ENCODE measurements at places on chromosomes 1 and 21.
A peak's percentile ranks its signal among the peaks of the same experiment; 100 is the strongest.

DNA sequence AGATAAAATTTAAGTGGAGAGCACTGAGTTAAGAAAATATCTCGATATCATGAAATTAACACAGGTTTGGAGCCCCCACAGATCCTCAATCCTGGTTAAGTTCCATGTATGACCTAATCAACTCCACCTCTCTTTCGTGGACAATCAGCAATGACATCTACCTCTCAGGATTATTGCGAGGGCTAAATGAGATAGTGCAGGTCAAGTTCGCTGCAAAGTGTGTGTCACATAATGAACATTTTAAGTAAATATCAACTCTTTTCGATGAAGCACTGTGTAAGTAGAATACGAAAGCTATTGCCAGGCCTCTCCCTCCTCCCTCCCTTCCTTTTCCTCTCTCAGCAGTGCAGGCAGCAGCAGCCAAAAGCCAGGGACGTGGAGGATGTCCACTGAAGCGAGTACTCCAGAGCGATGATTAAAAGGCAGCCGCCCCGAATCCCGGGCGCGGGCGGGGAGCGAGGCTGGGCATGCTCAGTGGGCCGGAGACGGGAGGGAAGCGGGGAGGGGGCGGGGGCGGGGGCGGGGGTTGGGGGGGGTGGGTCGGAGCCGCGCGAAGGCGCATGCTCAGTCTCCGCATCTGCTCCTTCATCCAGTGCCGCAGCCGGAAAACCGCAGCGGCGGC lies at the start of gene CAMSAP2:
Gene CAMSAP2, plus strand, starts transcription at position 567 of the 622 bp plus-strand sequence. CDS start 935 bp downstream, outside the sequence.
- DNase-seq = peak; percentile 68

DNA sequence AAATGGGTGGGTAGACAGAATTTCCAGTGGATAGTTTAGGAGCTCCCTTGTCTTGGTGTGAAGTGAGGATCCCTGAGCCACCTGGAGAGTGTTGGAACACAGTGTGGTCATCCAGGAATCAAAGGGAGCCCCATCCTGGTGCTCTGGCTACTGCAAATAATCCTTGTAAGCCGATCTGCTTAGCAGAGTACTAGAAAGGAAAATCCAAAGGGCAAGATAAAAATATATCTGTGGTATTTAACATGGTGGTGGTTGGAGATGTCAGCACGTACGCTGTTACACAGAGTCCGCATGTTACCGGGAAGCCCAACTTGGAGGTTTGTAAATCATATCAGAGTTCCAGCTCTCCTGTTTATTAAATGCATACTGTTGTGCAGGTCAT lies 39.0 kb downstream of the VANGL1 start:
- DNase-seq = no peak

GRCh38 chr1:185666582-185666981 lies 67.6 kb upstream of the HMCN1 start:
- no peak for DNase-seq

- no peak for DNase-seq
Measured at GRCh38 chr1:214209260-214209808, 71.6 kb upstream of the SMYD2 start.

DNA sequence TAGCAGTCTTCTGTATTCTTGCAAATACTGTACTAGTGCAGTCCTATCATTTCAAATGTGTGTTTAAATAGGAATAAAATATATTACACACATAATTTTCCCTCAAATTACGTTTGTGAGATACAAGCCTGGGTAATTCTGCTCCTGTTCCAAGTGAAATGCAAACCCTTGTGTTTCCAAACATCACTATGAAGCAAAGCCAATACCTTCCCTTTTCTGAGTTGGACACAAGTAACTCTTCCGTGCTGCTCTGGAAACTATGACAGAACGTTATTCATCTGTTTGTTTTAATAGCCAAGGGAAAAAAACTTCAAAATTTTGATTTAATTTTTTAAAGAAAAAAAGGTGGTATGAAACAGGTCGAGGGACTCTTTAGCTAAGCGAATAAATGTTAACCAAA lies 73.7 kb upstream of the UBE2U start:
- DNase-seq = no peak

- DNase-seq = no peak
Measured at GRCh38 chr1:8409106-8409505, 91.2 kb downstream of the SLC45A1 start.

DNA sequence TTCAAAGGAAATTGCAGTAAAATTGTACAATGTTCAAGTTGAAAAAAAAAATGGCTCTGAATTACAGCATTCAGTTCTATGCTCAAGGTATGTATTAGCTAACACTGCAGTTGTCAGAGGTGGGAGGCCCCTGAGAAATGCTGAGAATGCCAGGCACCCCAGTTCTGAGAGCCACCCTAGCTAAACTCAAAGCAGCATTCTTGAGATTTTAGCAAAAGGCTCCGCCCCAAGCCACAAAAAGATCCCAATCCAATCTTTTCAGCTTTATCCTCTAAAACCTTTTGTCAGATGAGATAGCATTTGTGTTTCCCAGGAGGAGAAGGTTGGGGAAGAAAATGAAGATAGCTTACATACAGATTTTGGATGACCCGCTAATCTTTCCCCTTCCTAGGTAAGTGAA lies 68.8 kb downstream of the SMYD2 start:
- no peak for DNase-seq

DNA sequence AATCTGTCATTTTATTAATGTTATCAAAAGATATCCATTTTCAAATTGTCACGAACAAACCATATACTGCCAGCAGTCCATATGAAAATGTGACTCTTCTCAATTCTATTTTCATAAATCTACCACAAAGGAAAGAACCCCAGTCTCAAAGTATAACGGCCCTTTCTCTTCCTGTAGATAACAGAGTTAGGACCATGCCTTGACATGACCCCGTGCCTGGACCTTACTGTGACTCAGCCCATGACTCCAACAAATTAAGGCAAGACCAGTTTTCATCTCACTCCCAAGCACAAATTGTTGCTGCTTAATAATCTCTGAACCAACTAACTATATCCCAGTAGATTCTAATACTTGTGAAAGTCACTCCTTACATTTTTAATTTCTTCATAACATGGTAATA lies 124.4 kb upstream of the NFIA start:
- DNase-seq = no peak

DNA sequence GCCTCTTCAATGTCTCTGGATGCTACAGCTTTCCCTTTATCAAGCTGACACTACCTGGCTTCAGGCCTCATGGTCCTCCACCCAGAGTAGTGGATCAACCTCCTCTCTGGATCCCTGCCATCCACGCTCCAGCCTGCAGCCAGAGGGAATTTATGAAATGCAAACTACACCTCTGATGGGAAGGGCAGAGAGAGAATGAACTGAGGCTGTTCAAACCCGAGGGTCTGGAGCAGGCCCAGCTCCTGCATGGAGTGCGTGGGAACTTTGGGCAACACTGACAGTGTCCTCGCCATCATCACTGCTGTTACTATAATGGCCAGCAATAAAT lies 157.8 kb downstream of the TRABD2B start:
- DNase-seq = no peak

DNA sequence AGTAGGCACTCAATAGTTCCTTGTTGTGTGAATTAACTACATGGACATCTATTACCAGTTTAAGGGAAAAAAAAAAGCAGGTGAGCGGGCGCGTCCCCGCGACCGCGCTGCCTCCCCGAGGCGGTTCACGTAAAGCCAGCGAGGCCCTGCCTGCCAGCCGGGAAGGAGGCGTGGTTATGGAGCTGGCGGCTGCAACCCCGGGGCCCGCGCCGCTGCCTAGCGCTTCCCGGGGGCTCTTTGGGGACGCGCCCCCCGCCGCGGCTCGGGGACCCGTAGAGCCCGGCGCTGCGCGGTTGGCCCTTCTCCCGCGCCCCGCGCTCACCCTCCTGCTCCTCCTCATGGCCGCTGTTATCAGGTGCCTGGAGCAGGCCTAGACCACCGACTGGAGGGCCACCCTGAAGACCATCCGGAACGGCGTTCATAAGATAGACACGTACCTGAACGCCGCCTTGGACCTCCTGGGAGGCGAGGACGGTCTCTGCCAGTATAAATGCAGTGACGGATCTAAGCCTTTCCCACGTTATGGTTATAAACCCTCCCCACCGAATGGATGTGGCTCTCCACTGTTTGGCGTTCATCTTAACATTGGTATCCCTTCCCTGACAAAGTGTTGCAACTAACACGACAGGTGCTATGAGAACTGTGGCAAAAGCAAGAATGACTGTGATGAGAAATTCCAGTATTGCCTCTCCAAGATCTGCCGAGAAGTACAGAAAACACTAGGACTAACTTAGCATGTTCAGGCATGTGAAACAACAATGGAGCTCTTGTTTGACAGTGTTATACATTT lies 2.6 kb upstream of the CC2D1B start:
- no peak for DNase-seq

DNA sequence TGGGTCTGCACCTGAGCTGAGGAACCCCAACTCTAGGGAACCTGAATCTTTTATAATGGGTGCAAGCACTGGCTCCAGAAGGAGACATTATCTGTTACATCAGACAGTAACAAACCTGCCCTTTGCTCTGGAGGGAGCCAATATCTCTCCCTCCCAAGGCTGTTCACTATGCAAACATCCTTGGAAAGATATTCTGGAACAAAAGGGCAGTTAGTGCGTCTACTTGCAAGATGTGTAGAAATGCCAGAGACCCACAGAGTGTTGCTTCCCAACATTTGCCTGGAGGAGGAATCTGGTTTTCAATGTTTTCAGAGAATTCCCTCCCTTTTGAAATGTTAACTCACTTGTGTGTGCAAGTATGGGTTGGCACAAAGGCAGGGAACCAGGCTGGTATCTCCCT lies 31.9 kb downstream of the UMODL1 start:
- no peak for DNase-seq

- DNase-seq = no peak
Measured at GRCh38 chr1:100423832-100424337, 71.6 kb downstream of the CDC14A start.
